ENCODE measurements at places on chromosomes 12 and 14.
A peak's percentile ranks its signal among the peaks of the same experiment; 100 is the strongest.

DNA sequence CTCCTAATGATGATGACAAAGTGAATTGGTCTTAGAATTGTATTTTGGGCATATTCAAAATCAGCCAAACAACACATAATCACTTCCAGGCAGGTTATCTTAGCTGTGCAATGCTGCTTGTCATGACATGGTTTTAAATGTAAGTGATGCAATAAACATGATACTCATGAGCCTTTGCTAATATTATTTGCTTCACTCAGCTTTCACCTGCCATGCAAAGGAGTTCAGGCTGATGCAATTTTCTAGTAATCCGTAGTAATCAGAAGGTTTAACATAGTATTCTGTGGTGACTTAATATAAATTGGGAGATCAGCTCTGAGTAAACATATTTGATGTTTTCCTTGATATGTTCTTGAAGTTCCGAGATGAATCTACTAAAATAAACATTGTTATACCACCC lies 29.1 kb downstream of the TMEM260 start:
- no peak for DNase-seq

- no peak for DNase-seq
These were observed 136.5 kb upstream of the MYL2 start for GRCh38 chr12:111056618-111057521.

GRCh38 chr12:95208678-95209077 lies 8.6 kb downstream of the FGD6 start:
- no peak for DNase-seq

DNA sequence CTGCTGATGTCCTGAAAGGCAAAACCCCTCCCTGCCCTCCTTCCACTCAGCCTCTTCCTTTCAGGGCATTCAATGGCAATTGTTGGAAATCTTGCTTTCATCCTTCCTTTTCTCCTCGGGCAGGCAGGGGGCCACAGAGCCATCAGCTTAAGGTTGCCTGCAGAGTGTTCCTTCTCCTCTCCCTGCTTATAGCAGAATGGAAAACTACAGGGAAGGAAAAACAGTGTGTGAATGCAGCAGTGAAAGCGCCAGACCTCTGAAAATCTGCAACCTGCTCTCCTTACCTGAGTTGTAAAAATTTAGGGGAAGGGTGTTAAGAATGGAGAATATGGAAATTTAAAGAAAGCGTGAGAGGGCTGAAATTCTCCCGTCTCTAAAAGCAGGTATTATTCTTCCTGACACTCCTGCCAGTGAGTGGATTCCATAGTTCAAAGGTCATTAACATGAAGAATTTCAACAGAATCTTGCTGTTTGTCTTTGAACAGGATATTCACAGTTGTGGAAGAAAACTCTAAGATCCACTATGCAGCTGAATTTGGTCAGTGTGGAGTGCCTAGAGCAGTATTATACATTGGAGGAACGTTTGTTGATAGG lies 348.8 kb downstream of the KCNH5 start:
- no peak for DNase-seq

DNA sequence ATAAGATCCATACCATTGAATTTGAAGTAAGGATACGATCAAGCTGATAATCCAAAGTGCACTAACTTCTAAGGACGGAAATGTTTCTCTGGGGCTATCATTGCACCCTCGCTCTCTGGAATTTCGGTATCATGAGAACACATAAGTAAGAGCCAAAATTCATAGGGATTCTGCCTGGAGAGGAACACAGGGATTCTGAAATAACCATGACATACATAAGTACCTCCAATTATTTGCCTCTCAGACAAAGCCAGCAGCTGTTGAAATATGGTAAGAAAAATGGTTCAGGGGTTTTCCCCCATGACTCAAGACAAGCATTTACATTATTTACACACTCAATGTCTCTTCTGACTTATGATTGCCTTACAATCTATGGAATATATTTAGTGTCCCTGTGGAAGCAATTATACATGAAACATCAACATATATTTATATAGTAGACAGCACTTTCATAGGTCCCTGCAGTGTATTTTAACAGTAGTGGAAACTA lies 1123.6 kb upstream of the SEL1L start:
- DNase-seq, result no peak

DNA sequence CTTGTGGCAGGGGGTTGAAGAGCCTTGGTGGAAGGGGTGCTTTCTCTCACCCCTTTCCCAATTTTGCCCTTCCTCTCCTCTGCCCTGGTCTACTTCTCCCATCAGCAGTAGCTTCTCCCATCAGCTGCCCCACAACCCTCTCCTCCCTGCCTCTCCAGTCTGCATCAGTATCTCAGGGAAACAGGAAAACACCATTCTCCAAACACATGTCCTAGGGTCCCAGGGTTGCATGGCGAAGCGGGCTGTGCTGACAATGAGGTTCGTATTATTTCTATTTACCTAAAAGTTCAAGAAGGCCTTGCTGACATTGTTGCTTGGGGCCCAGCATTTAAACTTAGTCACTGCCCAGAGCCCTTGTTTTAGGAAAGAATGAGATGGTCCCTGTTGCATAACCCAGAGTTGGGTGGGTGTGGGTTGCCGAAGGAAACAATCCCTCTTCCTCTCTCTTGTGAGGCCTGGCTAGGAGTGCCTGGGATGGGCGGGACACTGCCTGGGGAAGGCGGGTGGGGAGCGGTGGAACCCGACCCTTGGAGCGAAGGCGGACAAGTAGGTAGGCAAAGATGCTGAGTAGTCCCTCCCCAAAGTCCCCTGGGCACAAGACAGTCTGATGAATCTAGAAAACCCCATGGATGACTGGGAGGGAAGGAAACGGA lies 1.3 kb upstream of the IGFBP6 start:
- DNase-seq, result no peak

DNA sequence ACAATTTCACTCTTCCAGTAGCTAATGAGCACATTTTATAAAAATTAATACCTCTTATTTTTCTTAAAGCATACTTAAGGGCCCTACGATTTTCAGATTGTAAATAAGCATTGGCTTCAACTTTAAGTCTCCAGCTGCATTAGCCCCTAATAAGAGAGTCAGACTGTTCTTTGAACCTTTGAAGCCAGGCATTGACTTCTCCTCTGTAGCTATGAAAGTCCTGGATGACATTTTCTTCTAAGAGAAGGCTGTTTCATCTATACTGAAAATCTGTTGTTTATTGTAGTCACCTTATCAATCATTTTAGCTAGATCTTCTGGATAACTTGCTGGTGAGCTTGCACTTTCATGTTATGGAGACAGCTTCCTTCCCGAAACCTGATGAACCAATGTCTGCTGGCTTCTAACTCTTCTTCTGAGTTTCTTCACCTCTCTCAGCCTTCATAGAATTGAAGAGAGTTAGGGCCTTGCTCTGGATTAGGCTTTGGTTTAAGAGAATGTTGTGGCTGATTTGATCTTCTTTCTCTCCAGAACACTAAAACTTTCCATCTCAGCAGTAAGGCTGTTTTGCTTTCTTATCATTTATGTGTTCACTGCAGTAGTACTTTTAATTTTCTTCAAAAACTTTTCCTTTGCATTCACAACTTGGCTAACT lies 377.1 kb upstream of the RGS6 start:
- DNase-seq, result no peak

DNA sequence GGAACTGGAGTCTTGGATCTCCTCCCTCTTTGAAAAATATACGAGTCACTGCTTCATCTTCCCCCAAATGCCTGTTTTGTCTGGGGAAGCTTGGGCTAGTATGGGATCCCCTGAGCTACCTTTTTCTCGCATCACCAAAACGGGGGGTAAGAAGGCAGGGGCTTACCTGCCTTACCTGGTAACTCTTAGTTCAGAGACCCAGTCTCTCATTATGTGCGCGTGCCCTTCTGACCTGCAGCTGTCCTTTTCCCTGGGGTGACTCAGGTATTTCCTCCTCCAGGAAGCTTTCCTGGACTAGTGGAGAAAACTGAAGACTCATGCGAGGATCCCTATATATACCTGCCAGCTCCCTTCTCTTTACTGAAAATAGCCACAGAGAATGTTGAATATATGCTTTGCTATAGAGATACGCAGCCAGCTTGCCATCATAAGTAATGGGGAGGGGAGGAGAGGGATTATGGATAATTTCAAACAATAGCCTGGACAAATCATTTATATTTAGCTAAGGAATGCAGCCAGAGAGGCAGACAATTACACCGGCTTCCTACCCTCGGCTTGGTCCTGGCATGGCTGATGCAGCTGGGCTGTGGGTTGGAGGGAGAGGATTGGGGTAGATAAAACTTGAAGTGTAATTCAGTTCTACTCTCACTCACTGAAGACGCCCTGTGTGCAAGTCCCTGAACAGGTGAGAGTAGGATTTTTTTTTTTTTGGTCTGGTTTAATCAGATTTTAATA lies 1.1 kb downstream of the TSPAN9 start:
- peak; percentile 66 for DNase-seq

DNA sequence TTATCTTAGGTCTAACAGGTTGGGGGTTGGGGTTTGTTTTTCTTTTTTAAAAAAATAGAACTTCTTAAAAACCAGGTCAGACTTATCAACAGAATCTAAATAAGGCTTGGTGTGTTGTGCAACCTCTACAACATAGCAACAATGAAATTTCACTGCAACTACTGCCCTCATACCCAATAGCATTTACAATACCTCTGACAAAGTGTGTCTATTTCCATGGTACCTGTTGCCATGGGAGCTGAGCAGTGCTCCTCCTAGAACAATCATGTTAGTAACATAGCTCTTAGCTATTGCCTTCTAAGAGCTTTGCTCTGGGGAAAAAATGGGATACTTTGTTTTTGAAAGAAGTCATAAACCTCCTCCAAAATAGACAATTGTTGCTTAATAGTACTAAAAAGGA lies 103.3 kb upstream of the CCDC175 start:
- no peak for DNase-seq

- no peak for DNase-seq
These were observed 48.6 kb upstream of the GTF2A1 start for GRCh38 chr14:81269100-81269978.

DNA sequence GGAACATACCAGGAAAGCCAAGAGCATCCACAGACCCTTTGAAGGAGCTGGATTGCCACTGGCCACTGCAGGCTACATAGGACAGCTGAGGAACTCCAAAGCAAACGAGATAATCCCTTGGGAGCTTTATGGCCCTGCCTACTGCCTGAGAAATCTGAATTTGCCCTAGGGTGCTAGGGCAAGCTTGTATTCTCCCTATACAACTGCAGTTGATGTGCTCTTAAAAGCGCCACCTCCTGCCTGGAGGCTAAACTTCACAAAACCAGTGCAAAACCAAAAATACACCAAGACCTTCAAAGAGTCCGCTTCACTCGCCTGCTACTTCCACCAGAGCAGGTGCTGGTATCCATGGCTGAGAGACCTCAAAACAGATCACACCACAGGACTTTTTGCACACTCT lies 99.6 kb upstream of the KRR1 start:
- no peak for DNase-seq

- no peak for DNase-seq
These were observed 35.5 kb downstream of the CCDC92 start for GRCh38 chr12:123936956-123937706.

- peak; percentile 69 for DNase-seq
These were observed 130.3 kb downstream of the NDUFA12 start for GRCh38 chr12:94872971-94873733.

DNA sequence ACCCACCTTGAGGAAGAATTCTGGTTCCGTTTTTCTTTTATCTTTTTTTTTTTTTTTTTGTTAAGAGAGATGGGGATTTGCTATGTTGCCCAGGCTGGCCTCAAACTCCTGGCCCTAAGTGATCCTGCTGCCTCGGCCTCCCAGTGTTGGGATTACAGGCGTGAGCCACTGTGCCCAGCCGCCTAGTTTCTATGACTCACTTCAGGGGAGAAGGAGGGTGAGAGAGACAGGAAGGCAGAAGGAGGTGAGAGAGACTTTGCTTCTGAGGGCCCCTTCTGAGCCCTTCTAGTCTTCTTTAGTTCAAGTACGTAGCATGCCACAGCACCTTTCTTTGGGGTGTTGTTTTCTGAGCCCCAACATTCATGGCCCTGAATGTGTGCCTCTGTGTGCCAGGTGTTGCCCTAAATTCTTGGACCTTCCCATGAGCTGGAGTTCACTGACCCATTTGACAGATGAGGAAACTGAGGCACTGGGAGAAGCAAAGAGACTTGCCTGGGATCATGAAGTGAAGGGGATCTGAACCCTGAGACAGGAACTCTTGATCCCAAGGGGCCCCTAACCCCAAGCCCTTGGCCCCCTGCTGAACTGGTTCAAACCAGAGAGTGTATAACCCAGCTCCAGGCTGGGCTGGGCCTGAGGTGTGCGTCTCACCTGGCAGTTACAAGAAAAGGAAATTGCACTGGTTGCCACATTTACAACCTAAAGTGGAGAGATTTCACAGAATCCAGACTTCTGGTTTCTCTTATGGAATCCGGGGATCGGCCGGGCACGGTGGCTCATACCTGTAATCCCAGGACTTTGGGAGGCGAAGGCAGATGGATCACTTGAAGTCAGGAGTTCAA lies 20.8 kb downstream of the SH2B3 start:
- DNase-seq, result no peak

DNA sequence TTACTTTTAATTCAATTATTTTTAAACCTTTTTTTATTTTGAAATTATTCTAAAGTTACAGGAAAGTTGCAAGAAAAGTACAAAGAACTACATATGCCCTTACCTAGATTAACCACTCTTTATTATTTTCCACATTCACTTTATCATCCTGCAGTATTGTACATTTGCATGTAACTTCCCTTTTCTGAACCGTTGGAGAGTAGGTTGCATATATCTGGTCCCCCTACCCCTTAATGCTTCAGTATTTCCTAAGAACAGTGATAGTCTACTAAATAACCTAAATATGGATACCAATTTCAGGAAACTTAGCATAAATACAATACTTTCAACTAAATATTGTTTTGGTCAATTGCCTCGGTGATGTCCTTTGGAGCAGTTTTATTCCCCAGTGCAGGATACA lies 15.0 kb downstream of the G2E3 start:
- DNase-seq, result no peak

DNA sequence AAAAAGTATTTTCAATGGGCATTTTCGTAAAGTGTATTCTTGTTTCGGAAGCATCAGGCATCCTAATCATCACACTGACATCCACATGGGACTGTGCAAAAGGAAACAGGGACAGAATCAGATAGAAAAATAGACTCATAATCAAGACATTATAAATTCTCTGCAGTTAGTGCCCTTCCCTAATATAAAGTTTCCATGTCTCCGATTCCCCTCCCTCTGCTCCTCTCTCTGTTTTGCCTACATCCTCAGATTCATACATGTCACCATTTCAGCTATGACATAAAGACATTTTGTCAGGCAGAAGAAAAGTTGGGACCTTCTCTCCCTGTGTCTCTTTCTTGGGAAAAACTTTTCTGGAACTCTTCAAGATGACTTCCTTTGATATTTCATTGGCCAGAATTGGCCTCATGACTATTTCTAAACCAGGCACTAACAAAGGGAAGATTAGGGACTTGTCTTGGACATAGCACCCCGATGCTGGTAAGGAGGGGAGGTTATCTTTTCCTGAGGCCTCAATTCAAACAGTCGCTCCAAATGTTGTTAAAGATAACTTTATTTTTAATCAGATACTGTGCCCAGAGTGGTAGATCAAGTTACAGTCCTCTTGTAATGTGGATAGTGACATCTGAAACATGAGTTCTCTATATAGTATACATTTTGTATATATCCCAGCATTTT lies 212.1 kb upstream of the BTG1 start:
- no peak for DNase-seq

DNA sequence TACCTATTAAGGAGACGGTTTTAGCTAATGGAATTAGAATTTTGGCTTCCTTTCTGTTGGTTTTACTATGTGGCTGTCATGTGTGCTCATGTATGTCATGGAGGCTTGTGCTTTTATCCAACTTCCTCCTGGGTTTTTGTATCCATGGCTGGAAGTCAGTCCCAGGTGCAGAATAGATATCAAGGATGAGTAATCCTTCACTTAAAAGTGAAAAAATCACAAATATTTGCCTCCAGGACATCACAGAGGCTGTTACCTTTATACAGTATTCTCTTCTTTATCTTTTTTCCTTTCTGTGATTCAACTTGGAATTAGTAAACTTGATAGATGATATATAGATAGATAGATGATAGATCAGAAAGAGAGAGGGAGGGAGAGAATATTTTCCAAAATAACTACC lies 706.8 kb downstream of the GALC start:
- DNase-seq, result no peak
